ENCODE measurements at places on chromosomes 16 and 17.

GRCh38 chr17:51044976-51045375 is 75.7 kb downstream of the SPAG9 start:
- no peak for DNase-seq

- DNase-seq = no peak
These were observed 8.9 kb downstream of the CFAP20 start for GRCh38 chr16:58120234-58120633.

DNA sequence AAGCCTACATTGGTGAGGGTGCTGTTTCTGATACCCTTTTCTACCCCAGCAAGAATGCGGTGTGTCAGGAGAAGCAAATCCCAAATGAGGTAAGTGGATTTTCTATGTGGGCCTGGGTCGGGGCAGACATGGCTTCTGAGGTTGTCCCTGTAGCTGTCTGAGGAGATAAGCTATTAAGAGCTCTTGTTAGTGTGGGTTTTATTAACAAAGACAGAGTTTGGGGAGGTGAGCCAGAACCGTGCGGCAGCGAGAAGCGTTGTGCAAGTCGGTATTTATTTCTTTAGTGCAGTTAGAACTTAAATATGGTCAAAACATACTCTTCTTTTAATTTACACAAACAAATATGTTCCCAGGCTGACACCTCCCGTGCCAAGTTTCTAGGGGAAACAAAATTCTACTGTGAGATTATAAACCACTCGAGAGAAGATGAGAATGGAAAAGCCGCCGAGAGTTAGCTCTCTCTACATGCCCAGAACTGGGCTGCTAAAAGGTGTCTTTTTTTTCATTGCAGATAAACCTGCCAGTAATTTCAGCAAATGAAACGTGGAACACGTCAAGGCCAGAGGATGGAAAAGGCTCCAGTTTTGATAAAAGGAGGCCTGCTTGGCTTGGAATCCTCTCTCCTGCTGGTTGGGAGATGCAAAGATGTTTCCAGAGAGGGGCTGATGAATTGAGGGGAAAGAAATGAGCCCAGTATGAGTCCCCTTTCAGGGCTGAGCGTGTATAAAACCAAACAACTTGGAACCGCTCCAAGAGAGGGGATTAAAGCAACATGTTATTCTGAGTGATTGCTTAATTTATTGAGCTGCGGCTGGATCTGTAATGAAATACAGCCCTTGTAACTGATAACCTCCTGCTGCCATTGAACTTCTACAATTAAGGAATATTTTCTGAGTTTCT is 254.6 kb downstream of the MRTFB start:
- DNase-seq = no peak

GRCh38 chr16:85286066-85286831 is 174.0 kb upstream of the CIBAR2 start:
- DNase-seq = no peak

DNA sequence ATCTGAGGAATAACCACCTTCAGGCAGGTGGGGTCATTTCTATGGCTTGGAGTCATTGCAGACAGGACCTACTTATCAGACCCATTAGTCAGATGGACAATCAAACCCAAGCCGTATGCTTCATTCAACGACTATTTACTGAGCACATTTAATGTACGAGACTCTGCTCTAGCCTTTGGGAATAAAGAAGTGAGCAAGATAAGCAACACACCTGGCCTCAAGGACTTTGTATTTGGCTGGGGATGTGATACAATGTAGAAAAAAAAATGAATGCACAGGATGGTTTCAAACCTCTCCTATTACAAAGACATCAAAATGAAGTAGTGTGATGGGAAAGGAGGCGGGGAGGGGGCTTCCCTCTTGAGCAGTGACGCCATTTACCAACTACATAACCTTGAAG is 311.7 kb downstream of the PMP22 start:
- no peak for DNase-seq

DNA sequence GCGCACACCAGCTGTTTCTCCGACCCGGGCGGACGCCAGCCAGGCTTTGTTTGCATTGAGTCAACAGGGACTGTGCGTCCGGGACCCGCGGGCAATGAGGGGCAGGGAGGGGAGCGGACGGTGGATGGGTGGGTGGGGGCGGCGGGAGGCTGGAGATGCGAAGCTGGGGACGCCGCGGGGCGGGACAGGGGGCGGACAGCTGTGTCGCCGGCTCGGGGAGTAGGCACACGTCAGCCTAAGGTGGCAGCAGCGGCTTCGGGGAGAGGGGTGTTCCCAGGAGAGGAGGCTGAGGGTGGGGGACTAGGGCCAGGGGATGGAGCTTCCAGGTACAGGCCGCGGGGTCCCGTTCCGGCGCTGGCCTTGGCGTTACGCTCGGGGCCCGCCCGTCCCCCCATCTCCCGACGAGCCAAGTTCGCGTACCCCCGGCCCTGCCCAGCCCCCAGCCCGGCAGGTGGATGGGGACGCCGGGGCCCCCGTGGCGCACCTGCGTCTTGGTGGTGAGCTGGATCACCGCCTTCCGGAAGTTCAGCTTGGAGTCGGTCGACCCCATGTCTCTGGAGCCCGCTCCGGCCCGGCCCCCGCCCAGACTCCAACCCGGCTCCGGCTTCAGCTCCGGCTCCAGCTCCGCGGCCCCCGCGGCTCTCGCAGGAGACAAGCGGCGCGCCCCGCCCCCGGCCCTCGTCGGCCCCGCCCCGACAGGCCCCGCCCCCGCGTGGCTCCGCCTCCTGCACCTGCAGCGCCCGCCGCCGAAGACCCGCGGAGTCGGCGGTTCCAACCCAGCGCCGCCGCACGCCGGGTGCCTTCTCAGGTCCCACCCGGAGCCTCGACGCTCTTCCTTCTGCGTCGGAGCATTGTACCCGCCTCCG is at the start of gene HID1:
TSS of gene HID1 (minus strand) at position 653 of the 866 bp plus-strand sequence. CDS start at position 550, 103 bp downstream.
- DNase-seq = peak; percentile 39

DNA sequence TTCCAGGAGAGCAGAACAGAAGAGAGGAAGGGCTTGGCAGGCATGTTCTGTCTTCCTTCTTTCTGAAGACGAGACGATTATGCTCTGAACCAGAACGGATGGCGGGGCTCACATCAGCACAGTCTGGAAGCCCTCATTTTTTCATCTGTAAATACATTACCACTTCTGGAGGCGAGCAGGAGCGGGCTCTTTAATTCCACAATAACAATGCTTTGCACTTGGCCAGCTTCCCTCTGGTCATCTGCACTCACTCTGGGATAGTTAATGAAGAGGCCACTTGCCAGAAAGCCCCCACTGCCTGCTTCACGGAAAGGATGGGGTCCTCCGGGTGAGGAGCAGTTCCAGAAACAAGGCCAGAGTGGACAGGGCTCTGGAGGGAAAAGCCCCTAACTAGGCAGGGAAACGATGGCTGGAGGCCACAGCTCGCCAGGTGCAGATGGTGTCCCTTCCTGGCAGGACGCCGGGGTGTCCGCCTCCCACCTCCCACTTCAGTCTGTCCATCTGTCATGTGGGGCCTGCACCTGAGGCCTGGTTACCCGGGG is 13.1 kb upstream of the BCAR1 start:
- no peak for DNase-seq

DNA sequence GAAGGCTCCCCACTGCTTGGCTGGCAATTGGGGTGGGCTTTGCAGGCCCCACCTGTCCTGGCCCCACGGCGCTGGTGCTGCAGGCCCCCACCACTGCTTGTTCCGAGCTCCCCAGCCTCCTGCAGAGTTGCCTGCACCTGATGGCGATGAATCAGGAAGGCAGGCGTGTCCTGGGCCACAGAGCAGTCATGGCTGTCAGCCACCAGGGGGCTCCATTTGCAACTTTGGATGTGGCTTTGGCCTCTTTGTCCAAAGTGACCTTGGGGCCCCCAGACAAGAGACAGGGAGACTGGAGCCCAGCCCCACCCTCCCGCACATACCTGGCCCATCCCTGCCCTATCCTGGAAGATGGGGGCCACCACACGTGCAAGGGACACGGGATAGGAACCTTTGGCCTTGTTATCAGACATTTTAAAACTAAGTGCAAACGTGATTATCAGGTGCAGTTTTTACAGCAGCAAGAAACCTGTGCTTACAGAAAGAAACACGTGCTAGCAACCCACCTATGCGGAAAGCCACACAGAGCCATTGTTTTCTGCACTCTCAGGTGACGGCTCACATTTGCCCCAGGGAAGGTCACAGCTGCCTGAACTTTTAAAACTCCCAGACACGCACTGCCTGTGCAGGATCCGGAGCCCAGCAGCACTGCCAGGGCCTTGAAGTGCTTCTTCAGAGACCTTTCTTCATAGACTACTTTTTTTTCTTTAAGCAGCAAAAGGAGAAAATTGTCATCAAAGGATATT is at the start of gene DNASE1:
TSS of gene DNASE1 (plus strand) at position 443 of the 743 bp plus-strand sequence. CDS start 683 bp downstream, outside the sequence.
- peak; percentile 27 for DNase-seq

All from NCI-H526 treated with DMSO at 0.1 percent for 48 hours (cell line).